ENCODE measurements at places on chromosomes 4 and X.

DNA sequence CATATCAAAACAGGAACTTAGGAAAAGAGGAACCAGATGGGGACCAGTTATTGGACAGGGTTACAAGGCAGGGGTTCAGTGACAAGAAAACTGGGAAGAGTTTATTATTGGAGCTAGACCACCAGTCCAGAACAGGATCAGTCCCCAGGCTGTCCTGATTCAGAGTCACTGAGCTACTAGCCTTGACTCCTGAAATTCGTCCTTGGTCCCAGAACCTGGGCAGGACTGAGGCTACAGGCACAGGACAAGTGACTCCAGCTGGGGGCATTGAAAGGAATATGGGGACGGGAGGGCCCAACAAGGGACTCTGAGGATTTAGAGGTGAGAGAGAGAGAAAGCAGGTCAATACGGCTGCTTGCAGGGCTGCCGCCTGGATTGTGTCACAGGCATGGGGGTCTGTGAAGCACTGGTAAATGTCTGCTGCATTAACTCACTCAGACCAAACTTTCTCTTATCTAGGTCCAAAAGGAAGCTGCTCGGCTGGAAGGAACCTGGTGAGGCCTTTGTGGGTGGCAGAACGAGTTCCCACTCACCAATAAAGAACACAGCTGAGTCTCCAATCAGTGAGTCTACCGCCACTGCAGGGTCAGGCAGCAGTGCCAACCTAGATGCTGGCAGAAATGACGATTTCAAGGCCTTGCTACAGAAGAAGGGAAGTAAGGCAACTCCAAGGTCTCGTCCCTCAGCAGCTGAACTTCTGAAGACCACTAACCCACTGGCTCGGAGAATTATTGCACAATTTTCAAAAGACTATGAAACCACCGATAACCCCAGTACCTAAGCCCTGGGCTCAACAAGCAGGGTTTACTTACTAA lies 11.3 kb upstream of the RTL5 start:
- peak; percentile 80 for DNase-seq

DNA sequence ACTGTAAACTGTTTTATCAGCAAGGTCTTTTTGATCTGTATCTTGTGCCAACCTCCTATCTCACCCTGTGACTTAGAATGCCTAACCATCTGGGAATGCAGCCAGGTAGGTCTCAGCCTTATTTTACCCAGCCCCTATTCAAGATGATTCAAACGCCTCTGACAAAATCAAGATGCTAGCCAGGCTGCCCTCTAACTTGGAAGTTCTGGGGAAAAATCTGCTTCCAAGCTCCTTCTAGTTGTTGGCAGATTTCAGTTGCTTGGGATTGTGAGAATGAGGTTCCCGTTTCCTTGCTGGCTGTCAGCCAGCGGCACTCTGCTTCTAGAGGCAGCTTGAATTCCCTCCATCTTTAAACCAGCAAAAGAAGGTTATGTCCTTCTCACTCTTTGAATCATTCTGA lies 34.7 kb downstream of the LUZP4 start:
- no peak for DNase-seq

DNA sequence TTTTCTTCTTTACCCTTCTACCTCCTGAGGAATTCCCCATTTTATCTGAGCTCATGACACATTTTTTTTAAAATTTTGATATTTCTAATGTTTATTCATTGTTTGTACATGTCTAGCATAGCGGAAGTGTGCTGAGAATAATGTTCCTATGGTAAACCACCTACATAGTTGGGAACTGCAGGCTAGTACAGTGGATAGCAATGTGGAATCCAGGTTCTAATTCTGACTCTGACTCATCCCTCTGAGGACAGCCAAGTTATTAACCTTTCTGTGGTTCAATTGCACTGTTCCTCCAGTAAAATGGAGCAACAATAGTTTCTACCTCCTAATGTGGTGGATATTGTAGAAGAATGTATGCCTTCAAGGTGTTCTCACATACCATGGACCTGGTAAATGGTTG lies 20.6 kb upstream of the APELA start:
- DNase-seq, result no peak

DNA sequence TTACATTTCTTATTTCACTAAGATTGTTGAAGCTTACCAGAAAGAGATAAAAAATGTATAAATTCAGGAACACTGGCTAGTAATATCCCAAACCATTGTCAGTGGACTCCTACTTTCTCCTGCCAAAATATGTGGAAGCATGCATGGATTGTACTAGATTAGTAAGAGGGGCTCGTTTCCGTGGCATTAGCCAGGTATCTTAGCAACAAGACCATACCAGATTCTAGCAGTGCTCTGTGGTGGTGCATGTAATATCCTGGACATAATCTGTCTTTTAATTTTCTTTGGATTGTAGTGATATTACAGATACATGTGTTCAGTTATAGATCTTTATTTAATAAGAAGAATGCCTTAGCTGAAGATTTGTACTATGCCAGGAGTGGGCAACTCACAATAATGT lies 371.9 kb upstream of the PITX2 start:
- no peak for DNase-seq

- DNase-seq, result no peak
These were observed 298.7 kb downstream of the CCSER1 start for GRCh38 chr4:90425893-90426292.

DNA sequence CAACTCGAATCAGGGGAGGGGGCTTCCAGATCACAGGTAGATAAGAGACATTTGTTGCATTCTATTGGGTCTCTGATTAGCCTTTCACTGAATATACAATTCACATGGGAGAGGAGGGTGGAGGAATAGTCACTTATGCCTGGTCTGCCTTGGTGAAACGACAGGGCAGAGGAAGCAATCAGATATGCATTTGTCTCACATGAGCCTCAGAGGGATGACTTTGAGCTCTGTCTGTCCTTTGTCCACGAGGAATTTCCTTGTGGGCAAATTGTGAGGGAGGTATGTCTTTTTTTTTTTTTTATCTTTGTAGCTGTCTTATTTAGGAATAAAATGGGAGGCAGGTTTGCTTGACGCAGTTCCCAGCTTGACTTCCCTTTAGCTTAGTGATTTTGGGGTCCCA lies 28.5 kb upstream of the TMSB4X start:
- DNase-seq, result no peak

All from MV-4-11 (cell line).